Left cardiac atrium (tissue), 4 donors: ENCODE measurements at places on chromosomes 7 and 10.
A peak's percentile ranks its signal among the peaks of the same experiment; 100 is the strongest.

DNA sequence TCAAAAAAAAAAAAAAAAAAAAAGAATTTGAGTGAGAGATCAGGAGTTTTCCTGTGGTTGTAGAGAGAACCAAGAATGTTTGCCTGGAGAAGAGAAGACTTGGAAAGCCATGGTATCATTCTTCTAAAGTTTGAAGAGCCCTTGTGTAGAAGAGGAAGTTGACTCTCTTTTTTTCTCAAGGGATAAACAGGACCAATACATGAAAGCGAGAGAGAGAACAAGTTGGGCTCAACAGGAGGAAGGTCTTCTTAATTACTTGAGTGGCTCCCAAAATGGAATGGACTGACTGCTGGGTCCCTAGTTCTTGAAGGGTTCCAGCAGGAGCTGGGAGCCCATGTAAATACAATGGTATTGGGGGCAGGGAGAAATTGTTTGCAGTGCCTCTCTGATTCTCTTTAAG is 173.3 kb upstream of the ADO start:
- DNase-seq = no peak

GRCh38 chr10:3783316-3783681 is 1.7 kb downstream of the KLF6 start:
- DNase-seq = peak; percentile 68

GRCh38 chr10:11246752-11247467 is 229.2 kb downstream of the CELF2 start:
- DNase-seq = no peak

DNA sequence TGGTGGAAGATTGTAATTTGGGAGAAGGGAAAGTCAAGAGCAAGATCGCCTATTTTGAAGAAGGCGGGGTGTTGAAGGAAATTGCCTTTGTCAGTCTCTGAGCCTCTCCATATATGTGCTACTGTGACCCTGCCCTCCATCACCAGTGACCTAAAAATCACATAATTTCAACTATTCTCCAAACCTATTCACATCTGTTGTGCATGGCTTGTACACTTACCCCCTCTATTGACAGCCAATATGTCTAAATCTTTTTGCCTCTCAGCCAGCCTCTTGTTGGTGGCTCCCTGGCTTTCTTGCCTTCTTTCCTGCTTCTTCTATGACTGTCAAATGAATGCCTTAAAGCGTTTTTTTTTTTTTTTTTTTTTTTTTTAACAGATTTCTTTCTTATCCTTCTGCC is 295.6 kb downstream of the AUTS2 start:
- DNase-seq = no peak

GRCh38 chr7:30813466-30813865 is 42.2 kb downstream of the MINDY4 start:
- no peak for DNase-seq

GRCh38 chr10:34966451-34966850 is 123.7 kb downstream of the CUL2 start:
- DNase-seq = no peak

GRCh38 chr10:70698211-70698610 is 25.9 kb downstream of the ADAMTS14 start:
- no peak for DNase-seq

- no peak for DNase-seq
These were observed 361.8 kb downstream of the GATA3 start for GRCh38 chr10:8416192-8416701.

GRCh38 chr7:98254951-98255610 is 3.0 kb upstream of the TECPR1 start:
- no peak for DNase-seq

GRCh38 chr10:109386101-109386500 is 537.2 kb downstream of the XPNPEP1 start:
- DNase-seq = no peak
